Heart right ventricle (tissue), 16 donors: ENCODE measurements at places on chromosomes 3 and 15. TPM values are rescaled to one million over a fixed set of nuclear protein-coding genes. Genes with fewer than 3 reads are reported as not detected.

The TNIK gene
- total RNA-seq: 27.1 TPM

- no peak for DNase-seq
Measured at GRCh38 chr3:107668963-107669362, 146.2 kb downstream of the BBX start.

- no peak for DNase-seq
Measured at GRCh38 chr3:104887069-104887468, 479.6 kb upstream of the ALCAM start.

GRCh38 chr3:197404754-197405153 is 106.3 kb upstream of the DLG1 start:
- no peak for DNase-seq

- no peak for DNase-seq
Measured at GRCh38 chr3:61369678-61370077, 118.4 kb upstream of the FHIT start.

DNA sequence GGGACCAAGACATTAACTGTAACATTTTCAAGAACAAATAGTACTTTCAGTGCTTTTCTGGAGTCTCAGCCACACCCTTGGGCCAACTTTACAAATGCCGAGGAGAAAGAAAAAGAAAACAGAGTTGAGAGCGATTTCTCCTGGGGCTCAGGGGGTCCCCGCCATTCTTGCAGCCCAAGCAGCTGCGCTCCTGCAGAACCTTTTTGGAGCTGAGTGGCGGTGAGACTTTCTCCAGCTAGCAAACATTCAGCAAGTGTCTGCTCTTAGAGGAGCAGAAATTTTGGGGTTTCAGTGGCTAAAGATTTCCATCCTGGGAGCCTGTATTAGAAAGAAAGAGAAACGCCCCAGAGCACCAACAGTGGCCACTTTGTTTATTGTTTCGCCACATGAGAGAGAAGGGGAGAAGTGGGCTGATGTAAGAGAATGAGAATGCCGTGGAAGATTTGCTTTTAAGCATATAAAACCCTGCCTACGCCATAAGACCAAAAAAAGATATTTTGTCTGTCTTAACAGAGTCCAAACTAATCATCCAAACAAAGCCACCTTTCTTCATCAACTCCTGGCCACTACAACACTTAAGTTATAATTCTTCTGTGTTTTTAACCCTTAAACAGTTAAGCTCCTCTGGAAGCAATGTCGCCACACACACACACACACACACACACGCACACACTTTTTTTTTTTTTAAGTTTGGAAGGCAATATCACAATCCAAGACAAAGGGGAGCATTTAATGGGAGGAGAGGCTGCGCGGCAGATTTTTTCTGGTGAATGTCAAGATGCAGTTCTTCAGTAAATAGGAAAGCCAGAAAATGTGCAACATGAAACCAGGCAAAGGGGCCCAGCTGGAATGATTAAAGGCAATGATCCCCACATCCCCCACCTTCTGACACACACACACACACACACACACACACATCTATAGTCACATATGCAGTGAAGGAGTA is 19.2 kb downstream of the EID1 start:
- no peak for DNase-seq

GRCh38 chr3:80580146-80580545 is 812.3 kb upstream of the ROBO1 start:
- DNase-seq: no peak

- DNase-seq: no peak
Measured at GRCh38 chr3:50161320-50161719, 6.2 kb downstream of the SEMA3F start.

The POMGNT2 gene
- 14.5 TPM for total RNA-seq

The NAALADL2 gene
- total RNA-seq: 7.9 TPM

DNA sequence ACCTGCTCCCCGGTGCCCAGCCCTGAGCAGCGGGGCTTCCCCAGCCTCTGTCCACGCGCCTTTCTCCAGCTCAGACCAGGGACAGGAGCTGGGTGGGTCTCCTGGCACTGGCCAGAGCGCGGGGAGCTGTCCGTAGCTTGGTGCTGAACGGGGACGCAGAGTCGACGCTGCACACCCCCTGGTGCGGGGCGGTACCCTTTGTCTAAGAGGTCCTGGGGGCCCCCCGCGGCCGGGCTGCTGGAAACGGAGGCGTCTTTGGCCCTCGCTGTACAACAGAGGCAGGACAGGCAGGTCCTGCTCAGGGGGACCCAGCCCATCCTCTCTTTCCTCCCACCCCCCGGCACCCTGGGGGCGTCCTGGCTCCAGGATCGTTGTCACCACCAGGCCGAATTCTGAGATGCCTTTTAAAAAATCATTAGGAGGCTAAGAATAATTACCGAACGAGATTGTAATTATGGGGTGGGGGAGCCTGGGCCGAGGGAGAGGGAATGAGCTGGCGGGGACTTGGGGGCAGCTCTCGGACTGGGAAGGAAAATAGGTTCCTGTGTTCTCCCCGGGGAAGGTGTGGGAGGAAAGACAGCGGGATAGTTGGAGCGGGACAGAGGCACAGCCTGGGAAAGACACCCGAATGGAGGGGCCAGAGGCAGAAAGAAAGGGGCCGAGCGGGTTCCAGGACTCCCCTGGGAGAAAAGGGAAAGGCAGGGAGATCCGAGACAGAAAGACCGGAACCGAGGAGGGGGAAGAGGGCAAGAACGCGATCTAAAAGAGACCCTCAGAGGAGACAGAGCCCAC is 4.1 kb upstream of the SKOR1 start:
- DNase-seq: peak; percentile 67

GRCh38 chr3:174618368-174619080 is 240.6 kb upstream of the NAALADL2 start:
- no peak for DNase-seq

- DNase-seq: no peak
Measured at GRCh38 chr15:72271895-72272212, 500 bp downstream of the PARP6 start.

DNA sequence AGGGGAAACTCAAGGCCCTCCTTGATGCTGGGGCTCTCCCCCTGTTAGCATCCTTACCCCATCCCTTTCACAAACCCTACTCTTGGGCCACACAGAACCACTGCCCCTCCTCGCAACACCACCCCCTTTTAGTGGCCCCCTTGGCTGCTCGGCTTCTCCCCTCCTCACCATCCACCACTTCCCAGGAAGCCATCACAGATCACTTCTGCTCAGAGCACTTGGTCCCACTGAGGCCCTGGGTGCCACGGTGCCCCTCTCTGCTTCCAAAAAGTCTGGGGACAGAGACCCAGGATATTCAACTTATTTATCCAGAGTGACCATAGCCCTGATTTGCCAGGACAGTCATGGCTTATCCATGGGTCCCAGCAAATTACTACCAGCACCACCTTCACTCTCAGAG is 2.4 kb downstream of the RHCG start:
- DNase-seq: no peak

The RCCD1 gene
- 7.3 TPM for total RNA-seq

The CKMT1A gene
- 0.39 TPM for total RNA-seq

GRCh38 chr3:14352002-14352627 is 50.3 kb upstream of the SLC6A6 start:
- DNase-seq: no peak

The KNG1 gene
- 0.92 TPM for total RNA-seq

The C3orf85 gene
- not detected for total RNA-seq

The FBXO40 gene
- 223 TPM for total RNA-seq
